ENCODE measurements at places on chromosomes 3 and 15.
A peak's percentile ranks its signal among the peaks of the same experiment; 100 is the strongest.

- no peak for DNase-seq
Measured at GRCh38 chr15:68631601-68632051, 52.8 kb downstream of the CORO2B start.

DNA sequence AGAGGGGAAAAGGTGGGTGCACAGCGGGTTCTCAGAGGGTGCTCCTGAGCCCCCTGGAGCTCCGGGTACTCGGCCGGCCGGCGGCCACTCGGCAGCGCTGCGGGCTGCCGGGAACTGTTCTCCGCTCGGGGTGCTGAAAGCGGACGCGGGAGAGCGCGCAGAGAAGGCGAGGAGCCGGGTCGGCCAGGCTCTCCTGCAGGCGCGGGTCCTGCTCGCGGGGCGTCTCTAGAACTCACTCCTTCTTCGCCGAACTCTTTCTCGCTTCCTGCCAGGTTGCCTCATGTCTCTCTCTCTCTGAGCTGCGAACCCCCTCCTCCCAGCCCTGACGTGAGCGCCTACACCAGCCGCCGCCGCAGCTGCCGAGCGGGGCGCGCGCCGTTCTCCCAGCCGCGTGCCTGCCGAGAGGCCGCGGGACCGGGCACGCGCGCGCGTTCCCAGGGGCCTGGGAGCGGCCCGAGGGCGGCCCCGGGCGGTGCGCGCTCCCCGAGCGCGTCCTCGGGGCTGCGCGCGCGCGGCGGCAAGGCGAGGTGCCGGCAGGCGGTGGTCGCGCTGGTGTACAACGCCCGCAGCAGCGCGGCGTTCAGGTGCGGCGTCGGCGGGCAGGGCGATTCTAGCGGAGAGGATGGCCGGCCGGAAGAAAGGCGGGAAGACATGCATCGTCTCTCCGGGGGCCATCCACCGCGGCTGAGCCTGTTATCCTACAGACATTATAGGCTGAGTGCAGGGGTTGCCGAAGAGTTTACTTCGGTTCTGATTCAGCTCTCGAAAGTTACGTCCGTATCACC is at the start of gene PEX5L:
TSS of gene PEX5L (minus strand) at position 267 of the 785 bp plus-strand sequence. CDS start 338 bp downstream, outside the sequence.
- DNase-seq: peak; percentile 54

DNA sequence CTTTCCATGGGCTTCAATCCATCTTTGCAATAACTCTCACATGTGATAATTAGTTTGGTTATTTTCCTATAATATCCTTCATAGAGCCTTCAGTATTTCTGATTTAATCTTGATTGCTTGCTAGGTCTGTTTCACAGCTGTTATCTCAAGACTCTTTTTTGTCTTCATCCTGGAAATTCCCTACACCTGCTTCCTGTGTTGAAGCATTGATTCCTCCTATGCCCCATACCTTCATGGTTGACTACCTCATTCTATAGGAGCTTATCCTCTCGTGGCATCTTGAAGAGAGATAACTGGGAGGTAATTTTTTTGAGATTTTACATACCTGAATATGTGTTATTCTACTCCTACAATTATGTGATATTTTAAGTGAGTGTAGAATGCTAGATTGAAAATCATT is 26.7 kb downstream of the PIK3CA start:
- DNase-seq: no peak

DNA sequence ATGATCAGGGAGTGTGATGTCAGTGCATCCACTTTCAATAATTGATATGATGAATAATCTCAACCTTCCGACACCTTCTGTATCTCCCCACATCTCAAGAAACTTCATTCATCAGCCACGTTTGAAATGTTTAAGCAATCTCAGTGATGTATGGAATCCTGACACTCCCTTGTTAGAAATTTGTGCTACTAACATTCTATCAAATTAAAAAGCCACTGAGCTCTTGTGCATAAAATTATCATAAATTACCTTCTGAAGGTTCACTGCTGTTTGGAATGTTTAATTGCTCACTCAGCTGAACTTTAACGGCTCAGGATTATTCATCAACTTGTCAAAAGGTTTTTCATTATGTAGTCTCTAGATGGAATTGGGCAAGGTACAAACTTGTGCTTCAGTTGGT is 108.4 kb upstream of the DPH6 start:
- no peak for DNase-seq

GRCh38 chr15:83276661-83277060 is 7.8 kb downstream of the BNC1 start:
- DNase-seq: no peak

- DNase-seq: no peak
Measured at GRCh38 chr3:156593814-156594213, 38.9 kb upstream of the SSR3 start.

DNA sequence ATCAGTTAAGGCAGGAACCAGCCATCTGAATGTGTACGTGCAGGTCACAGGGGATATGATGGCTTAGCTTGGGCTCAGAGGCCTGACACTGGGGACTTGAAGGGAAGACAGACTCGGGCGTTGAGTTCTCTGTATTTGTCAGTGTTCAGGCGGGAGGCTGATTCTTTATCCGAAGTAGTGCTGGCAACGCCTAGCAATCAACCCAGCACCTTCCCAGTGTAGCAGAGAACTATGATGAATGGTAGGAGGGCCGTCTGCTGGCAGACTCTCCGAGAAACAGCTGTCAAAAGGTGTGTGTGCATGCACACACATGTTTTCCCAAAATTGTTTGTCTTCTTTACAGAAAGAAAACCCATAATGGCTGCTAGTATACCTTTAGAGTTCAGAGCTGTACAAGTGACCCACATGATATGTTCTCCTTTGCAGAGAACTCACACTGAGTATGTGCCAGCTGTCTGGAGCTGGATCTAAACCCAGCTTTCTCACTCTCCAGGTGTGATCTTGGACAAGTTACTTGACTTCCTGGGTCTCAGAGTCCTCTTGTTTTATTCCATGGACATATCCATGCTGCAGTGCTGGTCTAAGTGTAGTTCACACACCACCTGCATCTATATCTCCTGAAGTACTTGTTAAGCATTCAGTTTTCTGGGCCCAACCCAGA is 74.5 kb upstream of the LARS2 start:
- no peak for DNase-seq

GRCh38 chr3:123723522-123724168 is 138.8 kb upstream of the HACD2 start:
- DNase-seq: peak; percentile 70

DNA sequence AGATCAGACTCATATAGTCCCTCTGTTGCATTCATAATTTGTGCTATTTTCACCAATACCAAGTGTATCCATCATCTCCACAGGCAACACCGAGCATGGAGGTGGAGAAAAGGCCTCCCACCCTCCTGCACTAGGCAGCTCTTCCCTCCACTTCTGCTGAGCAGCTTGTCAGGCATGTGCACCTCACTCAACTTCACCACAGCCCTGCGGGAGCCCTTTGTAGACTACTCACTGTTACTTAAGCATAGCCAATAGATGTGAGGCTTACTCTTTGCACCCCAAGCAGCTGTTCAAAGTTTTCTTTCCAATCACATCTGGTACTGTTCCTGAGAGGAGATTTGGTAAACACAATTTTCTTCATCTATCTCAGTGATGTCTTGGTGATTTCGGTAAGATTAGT is 16.9 kb upstream of the GUCA1C start:
- DNase-seq: no peak

DNA sequence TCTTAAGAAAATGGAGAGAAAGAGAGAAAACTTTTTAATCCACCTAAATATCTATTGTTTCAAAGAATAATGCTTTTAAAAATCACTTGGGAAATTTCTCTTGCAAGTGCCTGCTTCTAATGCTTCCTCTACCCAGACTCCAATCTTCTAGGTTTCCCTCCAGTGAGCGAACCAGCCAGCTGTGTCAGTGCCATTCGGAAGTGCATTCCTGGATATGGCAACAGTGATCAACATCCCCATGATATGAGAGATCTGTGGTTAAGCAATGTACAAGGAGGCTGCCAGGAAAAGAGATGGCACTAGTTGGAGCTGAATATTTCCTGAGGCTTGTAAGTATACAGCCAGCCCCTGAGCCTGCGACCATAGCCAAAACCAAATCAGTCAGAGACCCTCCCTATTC is 53.3 kb upstream of the KCNMB2 start:
- DNase-seq: no peak

GRCh38 chr3:16199769-16200168 is 25.3 kb downstream of the GALNT15 start:
- no peak for DNase-seq

Measured in hindlimb muscle (tissue), 1 donor.